ENCODE measurements at places on chromosomes 5 and 9.

DNA sequence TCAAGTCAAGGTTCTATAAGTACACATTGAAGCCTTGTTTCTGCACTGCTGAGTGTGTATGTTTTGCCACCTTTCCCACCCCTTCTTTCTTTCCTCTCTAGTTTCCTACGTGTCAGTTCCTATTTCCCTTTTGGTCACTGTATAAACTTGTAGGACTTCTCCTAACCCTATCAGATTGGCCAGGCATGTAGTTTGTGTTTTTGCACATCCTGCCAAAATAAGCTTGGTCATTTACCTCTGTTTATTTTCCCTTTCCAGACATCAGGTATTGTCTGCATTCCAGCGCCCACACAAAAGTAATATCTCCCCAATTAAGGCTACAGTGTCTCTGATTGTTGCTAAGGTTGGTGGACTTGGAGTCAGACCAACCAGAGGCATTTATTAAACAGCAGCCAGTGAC lies 252.9 kb upstream of the MPDZ start:
- no peak for DNase-seq

- no peak for DNase-seq
These were observed 1.9 kb upstream of the RIC1 start for GRCh38 chr9:5626727-5627634.

GRCh38 chr5:39185761-39186160 lies 33.6 kb downstream of the FYB1 start:
- DNase-seq: no peak

DNA sequence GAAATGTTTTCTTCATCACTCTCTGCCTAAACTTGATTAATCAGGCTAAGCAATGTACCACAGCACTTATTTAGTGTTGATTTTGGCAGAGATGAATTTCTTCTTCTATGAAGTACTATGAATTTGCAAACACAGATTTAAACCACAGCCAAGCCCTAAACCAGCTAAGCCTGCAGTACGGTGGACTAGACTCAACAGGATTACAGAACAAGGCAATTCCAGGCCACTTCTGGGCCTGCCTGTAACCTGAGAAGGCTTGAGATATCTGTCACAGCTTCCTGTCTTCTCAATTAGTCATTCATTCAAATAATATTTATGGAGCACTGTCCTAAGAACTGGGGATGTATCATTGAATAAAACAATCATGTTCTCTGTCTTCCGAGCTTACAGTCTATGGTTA lies 32.4 kb upstream of the CAST start:
- no peak for DNase-seq

Measured in cortex of kidney (tissue), 1 donor.